Suppressor macrophage (primary cell): ENCODE measurements at places on chromosomes 5 and 9.

DNA sequence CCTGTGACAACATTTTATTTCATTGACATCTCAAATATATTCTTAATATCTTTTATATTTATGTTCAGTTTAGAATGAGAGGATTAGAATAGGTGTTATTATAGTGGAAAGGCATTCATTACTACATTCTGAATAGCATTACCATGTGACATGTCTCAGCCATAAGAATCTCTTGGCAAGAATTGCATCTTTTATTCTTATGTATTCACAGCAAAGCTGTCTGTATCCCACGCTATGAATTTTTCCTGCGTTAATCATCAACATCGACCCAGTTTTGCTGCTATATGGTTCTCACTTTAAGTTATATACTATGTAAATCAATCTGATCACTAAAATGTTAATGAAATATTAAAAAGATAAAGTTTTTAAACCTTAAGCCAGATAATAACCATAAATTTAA is 248.6 kb downstream of the TMEM232 start:
- no peak for DNase-seq

- DNase-seq: no peak
These were observed 18.1 kb upstream of the LPCAT1 start for GRCh38 chr5:1541702-1542400.

DNA sequence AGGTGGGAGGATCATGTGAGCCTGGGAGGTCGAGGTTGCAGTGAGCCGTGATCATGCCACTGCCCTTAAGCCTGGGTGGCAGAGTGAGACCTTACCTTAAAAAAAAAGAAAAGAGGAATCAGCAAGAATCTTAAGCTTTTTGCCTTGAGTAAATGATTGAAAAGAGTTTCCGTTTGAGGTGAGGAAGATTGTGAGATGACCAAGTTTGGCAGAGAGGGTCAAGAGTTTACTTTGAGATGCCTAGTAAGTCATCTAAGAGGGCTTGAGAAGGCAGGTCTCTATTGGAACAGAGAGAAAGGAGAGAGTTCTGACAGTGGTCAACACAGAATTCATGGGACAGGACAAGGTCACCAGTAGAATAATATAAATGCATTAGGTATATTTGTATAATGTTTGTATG is 572.1 kb downstream of the TLE4 start:
- no peak for DNase-seq

GRCh38 chr9:34659592-34660253 is 2.7 kb downstream of the CCL27 start:
- no peak for DNase-seq

DNA sequence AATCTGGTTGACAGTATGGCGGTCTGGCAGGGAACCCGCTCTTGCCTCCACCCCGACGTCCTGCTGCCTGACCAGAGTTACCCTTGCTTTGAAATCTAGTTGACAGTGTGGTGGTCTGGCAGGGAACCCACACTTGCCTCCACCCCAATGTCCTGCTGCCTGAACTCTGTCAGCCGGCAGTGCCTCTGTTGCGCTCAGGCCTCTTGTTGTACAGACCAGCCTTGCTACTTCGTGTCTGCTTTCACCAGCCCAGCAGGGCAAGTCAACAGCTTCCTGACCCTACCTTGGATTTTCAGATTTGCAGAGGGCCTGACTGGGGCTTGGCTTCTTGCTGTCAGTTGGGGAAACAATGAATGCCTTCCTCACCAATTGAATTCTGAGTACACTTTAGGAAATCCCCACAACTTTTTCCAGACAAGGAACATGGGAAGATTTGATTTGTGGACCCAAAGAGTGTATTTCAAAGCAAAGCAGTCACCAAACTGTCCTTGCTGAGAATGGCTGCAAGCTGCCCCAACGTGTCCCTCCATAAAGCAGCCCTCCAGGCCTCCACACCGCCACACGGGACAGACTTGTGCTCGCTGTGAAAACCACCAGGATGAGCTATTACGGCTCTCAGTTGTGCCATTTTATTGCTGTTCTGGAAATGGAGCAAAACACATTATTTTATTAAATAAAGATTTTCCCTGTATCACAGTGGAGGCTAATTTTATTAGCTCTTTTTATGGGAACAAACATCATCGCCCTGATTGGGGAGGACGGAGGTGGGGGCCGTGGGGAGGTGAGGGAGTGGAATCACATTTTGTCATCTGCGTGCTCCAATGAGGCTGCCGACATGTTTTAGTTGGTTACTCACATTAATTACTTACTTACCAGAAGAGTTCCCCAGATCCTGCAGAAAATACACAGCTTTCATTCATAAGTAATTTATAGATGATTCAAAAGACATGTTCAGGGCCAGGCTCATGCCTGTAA is 189.3 kb downstream of the AOPEP start:
- DNase-seq: no peak
